Mucosa of descending colon (tissue), 3 donors: ENCODE measurements at places on chromosomes 11 and 22.
A peak's percentile ranks its signal among the peaks of the same experiment; 100 is the strongest.

DNA sequence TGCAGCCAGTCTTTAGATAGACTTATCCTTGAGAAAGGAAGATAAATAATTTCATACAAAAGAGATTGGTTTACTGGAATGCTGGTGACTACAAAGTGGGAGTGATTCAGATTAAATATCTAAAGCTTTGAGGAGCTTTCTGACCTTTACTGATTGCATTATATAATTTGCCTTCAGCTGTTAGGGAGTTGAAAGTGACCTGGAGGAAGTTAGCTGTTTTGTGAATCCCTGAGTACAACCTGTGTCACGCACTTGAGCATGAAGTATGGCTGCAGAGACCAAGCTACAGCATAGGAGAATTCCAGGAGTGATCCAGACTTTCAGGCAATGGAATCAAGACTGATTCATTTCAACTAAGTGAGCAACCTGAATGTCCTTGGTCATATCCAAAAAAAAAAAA, 1848.3 kb upstream of the RAG2 start:
- DNase-seq, result no peak

DNA sequence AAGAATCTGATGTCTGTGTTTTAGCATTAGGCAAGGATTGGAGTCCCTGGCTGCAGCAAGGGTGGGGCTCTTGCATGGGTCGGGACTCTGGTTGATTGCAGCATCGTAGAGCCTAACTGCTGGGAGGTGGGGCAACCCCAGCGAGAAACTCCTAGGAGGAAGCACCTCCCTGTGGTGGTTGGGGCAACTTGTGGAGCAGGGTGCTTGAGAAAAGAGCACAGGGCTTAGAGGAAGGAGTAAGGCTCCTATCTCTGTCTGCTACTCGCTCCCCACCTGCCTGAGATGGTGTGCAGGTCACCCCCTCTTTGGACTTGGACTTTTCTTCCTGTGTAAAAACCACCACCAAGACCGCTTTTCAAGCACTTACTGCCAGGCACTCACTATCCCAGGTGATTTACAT, 15.6 kb downstream of the SREBF2 start:
- peak; percentile 85 for DNase-seq

- DNase-seq, result peak; percentile 75
These were observed 4.8 kb downstream of the SELENOM start for GRCh38 chr22:31102441-31103081.

GRCh38 chr11:44978274-44978960, 27.7 kb upstream of the TP53I11 start:
- DNase-seq, result no peak

- DNase-seq, result peak; percentile 3
These were observed 81.7 kb upstream of the SHISAL1 start for GRCh38 chr22:44394246-44395117.
